ENCODE measurements at places on chromosomes 16 and 17.

DNA sequence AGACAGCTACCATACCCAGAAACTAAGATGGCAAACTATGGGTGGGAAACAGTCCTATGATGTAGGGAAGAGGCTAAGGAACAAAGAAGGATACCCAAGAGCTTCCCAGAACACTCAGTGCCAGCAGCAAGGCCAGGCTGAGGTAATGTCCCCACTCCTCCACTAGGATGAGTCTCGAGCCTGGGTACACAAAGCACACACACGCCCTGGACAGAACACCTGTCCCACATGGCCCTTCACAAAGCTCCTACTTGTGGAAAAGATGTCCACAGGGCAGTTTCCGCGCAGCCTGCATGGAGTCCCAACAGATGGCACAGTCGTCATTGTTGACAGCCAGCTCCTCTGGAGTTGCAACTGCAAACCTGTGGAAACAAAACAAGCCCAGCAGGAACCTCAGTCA is 23.9 kb downstream of the AMFR start:
- DNase-seq, result no peak

GRCh38 chr16:15641753-15642556 is 999 bp downstream of the MARF1 start:
- DNase-seq, result no peak

DNA sequence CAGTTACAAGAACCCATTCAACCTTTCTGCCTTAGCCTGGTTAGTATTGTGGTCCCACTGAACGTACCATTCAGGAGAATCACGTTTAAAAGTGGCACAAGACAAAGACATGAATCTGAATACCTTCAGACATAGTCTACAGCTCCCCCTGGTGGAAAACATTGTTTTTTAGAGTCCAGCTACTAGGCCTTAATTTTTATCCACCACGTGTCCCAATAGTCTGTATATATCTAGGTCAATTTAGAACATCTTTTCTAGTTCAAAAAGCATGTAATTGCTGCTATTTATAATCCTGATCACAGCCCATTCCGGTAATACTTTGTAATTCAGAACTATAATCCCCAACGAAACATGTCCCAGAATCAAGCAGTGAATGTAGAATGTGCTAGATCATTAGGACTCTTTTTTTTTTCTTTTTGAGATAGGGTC is 13.7 kb upstream of the GUCY2D start:
- peak; percentile 30 for DNase-seq

- DNase-seq, result no peak
Observed at GRCh38 chr16:79363484-79363883, 237.1 kb downstream of the MAF start.

GRCh38 chr16:71344315-71344905 is 14.1 kb upstream of the CALB2 start:
- no peak for DNase-seq

- DNase-seq, result no peak
Observed at GRCh38 chr16:19236561-19237209, 48.8 kb upstream of the CLEC19A start.

Measured in stimulated activated CD4-positive, alpha-beta T cell treated with anti-CD3 and anti-CD28 coated beads, Interleukin-1b, Interleukin-23, amount 100 ng/mL, for 24 hours (primary cell).